Substantia nigra (tissue), 51 donors: ENCODE measurements at places on chromosomes 3 and 15.

GRCh38 chr3:177195242-177195991 is 1.9 kb downstream of the TBL1XR1 start:
- no peak for DNase-seq

- no peak for DNase-seq
Measured at GRCh38 chr3:188421151-188421821, 267.3 kb downstream of the LPP start.

- peak; percentile 44 for DNase-seq
Measured at GRCh38 chr15:29822100-29822683, at the start of gene TJP1. TSS of gene TJP1 (minus strand) at chr15:29822468. CDS start at chr15:29822028, 440 bp downstream.

DNA sequence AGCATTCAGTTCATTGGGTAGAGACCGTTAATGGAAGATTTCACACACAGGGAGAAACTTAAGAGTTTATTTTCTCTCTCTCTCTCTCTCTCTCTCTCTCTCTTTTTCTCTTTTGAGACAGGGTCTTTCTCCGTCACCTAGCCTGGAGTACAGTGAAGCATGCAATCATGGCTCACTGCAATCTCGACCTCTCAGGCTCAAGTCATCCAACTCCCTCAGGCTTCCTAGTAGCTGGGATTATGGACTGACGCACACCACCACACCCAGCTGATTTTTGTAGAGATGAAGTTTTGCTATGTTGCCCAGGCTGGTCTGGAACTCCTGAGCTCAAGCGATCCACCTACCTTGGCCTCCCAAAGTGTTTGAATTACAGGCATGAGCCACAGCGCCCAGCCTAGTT is 1.6 kb downstream of the WDR72 start:
- no peak for DNase-seq

DNA sequence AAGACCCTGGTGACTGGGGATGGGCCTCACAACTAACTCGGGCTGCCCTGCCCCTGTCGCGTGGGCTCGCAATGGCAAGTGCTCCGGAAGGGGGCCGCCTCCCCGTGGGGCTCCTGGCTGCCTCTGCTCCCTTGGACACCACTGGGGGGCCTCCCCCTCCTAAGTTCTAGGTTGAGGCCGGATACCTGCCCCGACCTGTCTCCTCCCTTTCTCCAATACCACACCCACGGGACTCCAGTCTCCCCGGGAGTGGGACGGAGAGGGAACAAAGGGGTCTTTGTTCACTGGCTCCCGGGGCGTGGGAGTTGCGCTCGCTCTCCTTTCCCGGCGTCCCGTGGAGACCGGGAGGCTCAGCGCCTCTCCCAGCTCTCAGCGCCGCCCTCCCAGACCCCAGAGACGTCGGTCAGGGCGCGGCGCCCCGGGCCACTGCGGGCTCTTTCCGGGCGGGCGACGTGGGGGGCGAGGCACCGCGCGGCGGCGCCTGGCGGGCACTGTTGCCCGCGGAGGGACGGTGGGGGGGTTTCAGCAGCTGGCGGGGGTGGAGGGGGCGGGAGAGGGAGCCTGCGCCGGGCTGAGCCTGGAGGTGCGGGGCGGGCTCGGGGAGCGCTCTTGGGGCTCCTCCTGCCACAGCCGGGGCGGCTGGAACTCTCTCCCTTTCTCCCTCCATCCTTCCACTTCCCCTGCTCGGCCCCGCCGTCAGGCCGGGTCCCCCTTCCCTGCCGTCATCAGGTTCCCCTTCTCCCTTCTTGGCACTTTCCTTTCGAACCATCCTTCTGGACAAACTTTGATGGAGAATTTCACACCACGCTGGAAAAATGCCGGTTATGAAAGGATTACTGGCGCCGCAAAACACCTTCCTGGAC is at the start of gene KCNH8:
KCNH8 (plus strand) TSS at position 606 of the 863 bp plus-strand sequence; CDS start at position 816, 210 bp downstream.
- peak; percentile 49 for DNase-seq

- DNase-seq, result no peak
Measured at GRCh38 chr3:194804796-194805195, 119.1 kb downstream of the FAM43A start.

- DNase-seq, result no peak
Measured at GRCh38 chr15:79522656-79523055, 90.5 kb downstream of the MINAR1 start.

- DNase-seq, result no peak
Measured at GRCh38 chr3:45105855-45106671, 40.1 kb downstream of the CDCP1 start.

DNA sequence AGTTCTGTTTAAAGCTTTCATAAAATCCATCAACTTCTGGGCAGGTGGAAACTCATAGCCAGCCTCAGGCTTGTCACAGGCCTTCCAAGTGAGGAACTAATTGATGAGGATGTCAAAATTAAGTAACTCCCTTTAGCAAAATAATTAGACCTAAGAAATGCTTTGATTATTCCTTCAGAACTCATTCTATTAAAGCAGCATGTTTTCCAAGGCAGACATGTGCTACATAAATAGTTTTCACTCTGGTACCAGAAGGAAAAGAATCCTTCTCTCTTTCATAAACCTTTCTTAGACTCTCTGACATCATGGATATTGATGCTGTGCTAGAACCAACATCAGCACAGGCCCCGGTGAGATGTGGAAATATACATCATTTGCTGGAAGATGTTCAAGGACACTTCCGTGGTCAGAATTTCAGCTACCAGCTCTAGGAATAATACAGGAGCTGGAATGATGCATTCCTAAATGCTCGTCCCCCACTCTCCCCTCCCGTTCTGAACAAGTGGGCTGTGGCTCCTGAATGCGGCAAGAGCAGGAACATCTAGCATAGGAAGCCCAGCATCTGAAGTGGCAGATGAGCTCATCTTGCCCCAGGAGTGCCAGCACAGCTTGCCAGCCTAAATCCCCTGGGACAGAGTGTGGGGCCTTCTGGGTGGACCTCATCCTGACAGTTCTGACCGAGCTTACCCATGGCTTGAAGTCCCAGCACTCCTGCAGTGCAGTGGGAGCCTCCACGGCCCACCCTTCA is 82.4 kb downstream of the WWTR1 start:
- no peak for DNase-seq

DNA sequence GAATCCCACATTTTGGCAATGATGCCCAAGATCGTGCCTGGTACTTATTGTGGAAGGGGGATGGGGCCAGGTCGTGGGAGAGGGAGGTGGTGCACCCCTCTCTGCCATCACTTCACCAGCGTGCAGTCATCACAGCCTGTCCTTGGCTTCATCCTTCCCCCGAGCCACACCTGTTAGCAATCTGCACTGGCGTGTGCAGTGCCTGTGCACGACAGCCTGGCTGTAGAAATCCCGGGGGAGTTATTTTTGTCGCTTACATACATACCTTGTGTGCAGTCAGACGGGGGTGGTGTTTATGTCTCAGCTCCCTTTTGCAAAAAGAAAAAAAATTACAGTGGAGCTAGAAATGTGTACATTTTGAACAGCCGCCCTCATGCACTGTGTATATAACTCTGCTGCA is 216.0 kb downstream of the TLE3 start:
- no peak for DNase-seq
